NCI-H345 (cell line): ENCODE measurements at places on chromosomes 1 and 21.

GRCh38 chr1:206455289-206455665 is 15.0 kb upstream of the IKBKE start:
- no peak for DNase-seq

GRCh38 chr1:205922314-205922713 is 20.9 kb downstream of the SLC26A9 start:
- DNase-seq = no peak

GRCh38 chr1:11784256-11784992 is 21.3 kb downstream of the MTHFR start:
- no peak for DNase-seq

DNA sequence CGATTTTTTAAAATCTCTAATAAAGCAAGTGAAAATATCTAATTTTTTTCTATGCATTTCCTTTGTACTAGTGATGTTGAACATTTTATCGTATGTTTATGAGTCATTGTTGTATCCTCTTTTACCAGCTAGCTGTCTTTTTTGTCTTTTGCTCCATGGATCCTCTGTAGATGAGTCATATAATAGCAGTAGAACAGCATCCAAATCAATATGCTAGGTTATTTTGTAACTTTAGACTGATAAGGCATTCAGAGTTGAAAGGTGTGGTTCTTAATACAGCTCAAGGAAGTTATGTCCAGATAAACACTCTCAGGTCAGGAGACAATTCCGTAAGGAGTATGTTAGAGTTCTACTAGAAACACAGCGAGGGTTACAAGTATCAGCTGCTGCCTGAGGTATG is 31.9 kb downstream of the MAP10 start:
- no peak for DNase-seq

- no peak for DNase-seq
Measured at GRCh38 chr1:40625476-40626382, 39.8 kb downstream of the RIMS3 start.

DNA sequence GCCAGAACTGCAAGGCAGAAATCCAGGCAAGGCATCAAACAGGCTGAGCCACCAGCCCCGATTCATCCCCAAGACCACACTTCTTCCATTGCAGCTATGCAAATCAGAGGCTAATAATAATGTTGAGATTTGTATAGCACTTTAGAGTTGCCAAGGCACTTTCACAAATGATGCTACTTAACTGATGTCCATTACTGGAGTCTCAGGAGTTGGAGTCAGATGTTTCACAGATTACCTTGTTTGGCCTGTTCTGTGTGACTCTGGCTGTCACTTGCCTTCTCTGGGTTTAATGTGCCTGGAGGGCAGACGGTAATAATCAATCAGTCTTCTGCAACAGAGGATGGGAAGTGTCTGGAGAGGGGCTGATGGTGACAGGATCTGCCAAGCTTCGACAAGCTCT is 40.8 kb upstream of the MPZL1 start:
- no peak for DNase-seq
